ENCODE measurements at places on chromosomes 2 and 18.

DNA sequence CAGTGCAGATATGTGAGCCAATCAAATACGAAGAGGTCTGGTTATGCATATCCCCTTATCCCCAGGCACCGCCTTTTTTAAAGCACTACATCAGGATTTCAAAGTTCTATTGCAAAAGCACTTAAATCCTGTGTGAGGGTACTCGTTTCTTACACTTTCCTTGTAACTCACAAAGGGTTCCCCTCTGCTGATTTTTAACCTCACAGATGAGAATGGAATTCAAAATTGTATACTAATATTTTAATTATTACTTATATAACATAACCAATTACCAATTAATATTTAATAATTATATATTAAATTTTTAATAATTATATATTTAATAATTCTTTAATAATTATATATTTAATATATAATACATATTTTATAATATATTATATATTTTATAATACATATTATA, 126.2 kb upstream of the MAPRE2 start:
- no peak for DNase-seq

DNA sequence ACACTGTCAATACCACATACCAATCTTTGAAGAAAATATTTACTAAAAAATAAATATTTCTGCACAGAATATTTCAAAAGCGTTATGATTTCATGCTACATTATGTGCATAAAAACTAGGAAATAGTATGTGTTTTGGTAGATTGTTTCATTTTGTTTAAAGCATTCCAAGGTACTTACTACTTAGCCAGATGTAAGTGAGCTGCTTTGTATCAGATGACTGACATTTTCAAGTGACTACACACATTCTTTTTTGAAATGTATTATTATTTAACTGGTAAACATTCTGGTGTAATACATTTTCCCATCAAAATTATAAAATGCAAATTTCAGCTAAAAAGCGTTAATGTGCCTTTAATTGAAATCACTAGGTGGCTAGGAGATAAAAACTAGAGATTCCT, 21.5 kb downstream of the GCA start:
- DNase-seq = no peak

- DNase-seq = no peak
Observed at GRCh38 chr2:159137511-159138241, 148.8 kb downstream of the WDSUB1 start.

- DNase-seq = no peak
Observed at GRCh38 chr2:202604699-202605098, 30.1 kb upstream of the FAM117B start.

DNA sequence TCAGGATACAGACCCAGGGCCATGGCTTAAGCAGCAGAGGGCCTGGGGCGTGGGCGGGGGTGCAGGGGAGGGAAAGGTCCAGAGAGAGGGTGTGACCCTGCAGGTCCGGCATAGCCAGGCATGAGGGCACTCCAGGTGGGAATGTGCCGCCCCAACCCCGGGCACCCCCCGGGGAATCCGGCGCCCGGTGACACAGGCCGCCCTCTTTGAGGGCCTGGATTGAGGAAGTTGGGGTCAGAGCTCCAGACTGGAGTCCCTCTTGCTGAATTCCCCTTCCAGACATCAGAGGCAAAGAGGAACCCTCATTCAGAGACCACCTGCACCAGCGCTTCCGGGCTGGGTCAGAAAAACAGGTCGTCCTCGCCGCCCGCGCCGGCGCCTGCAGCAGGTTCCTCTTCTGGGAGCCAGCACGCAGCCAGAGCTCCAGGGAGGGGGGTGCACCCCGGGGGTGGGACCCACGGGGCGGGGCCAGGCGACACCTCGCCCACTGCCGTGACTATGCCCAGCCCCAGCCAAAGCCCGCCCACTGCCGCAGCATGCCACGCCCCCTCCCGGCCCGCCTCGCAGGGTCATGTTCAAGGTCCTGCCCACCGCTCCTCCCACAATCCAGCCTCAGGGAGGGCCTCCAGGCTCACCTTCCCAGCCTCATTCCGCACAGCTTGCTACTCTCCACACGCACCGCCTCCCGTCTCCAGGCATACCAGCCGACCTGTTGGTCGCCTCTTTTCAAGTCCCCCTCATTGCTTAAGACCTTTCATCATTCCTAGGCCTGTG, 98.3 kb upstream of the ID2 start:
- peak; percentile 59 for DNase-seq

DNA sequence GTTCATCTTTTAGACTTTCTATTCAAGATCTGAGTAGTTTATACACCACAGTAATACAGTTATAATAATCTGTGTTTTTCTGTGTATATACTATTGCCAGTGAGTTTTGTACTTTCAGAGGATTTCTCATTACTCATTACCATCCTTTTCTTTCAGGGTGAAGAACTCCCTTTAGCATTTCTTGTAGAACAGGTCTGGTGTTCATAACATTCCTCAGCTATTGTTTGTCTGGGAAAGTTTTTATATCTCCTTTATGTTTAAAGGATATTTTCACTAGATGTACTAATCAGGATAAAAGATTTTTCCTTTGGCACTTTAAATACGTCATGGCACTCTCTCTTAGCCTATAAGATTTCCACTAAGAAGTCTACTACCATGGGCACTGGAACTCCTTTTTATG, 705.5 kb downstream of the SLC4A3 start:
- no peak for DNase-seq

GRCh38 chr2:160609346-160609745, 115.7 kb upstream of the RBMS1 start:
- no peak for DNase-seq

GRCh38 chr2:55282110-55282917, 13.3 kb upstream of the MTIF2 start:
- peak; percentile 90 for DNase-seq

GRCh38 chr2:173436088-173436487, 81.4 kb downstream of the CDCA7 start:
- no peak for DNase-seq

DNA sequence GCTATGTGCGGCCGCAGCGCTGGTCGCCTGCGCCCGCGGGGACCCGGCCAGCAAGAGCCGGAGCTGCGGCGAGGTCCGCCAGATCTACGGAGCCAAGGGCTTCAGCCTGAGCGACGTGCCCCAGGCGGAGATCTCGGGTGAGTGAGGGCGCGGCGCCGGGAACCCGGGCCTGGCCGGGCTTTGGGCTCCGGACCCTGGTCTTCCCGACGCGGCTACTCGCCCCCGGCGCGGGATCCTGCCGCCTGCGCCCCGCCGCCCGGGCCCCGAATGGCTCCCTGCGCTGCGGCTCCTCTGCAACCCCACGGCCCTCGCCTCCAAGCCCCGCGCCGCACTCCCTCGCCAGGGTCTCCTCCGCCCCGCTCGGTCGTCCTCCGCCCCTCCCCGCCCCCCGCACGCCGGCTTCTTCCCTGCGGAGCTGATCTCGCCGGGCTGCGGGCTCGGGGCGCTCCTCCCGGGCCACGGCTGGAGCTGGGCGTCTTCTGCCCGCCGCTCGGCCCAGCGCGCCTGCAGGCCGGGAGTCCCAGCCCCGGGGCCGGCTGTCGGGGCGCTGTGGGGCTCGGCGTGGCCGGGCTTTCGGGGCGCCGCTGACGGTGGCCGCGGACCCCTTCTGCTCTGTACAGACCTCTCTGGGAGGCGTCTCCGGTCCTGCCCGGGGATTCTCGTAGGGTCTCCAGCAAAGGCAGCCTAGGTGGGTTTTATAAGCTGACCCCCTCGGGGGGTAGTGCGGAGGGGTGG, 652 bp downstream of the GPC1 start:
- no peak for DNase-seq

DNA sequence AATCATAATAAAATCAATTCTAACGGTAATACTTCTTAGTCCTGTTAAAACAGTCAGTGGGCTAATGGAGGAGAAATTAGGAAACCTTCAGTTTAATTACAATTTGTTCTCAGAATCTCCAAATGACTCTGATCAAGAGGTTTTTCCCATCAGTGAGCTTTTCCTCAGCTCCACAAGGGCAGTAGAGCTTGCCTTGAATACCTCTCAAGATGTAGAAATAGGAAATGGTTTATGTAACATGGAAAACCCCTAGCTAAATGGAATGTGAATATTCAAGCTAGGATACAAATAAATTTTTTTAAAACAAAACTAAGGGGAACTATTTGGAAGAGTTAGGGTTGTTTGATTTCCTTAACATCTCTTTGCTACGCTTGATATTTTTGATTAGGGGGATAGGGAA, 87.5 kb downstream of the PLEKHM3 start:
- DNase-seq = no peak

GRCh38 chr2:137964066-137964858, at the start of gene HNMT:
TSS of gene HNMT (plus strand) at chr2:137964473. CDS start at chr2:137964492, 19 bp downstream.
- no peak for DNase-seq

- DNase-seq = no peak
Observed at GRCh38 chr2:63544017-63544627, 44.2 kb downstream of the WDPCP start.

- no peak for DNase-seq
Observed at GRCh38 chr18:35043207-35043606, 2.0 kb downstream of the MAPRE2 start.

DNA sequence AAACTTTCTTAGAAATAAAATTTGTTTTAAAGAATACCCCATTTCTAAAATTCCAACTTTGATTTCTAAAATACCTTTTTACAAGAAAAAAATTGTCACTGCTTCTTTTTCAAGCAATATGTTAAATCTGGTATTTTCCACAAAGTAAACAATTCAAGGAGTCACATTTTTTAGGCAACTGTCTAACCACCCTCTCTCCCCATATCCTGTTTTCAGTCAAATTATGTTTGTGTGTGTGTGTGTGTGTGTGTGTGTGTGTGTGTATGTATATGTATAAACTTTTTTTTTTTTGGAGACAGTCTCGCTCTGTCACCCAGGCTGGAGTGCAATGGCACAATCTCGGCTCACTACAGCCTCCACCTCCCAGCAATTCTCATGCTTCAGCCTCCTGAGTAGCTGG, 59.3 kb downstream of the ADNP2 start:
- no peak for DNase-seq

DNA sequence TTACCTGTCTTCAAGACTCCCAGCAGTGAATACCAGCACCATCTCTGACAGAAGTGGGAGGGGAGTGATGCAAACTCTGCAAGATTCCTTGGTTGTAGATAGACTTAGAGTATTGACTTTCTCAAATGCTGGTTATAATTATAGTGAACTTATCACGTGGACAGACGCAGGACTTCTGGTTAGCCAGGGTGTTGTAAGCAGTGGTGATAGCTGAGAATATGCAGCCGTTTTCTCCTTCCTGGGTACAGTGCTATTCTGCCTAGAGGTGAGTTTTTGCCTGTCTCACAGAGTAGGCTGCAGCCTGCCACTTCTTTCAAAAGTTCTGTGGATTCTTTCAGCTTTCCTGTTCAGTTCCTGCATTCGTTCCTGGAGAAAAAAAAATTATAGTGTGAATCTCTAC, 733 bp upstream of the CXCR2 start:
- no peak for DNase-seq

DNA sequence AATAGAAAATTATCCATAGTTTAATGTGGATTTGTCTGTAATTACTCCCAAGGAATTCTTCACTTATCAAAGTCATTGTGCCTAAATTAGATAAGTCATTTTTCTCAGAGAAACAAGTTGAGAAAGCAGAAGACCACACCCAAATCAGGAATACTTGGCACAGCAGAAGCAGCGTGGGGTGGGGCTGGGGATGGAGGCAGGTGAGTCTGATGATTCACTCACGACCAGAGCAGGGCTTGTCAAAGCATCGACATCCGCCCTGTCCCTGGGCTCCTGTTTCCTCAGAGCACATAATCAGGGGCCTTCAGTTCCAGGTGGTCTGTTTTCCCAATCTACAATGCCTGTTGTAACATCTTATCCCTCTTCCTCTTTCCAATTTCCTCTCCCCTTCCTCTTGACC, 31.5 kb upstream of the COLEC12 start:
- DNase-seq = no peak

DNA sequence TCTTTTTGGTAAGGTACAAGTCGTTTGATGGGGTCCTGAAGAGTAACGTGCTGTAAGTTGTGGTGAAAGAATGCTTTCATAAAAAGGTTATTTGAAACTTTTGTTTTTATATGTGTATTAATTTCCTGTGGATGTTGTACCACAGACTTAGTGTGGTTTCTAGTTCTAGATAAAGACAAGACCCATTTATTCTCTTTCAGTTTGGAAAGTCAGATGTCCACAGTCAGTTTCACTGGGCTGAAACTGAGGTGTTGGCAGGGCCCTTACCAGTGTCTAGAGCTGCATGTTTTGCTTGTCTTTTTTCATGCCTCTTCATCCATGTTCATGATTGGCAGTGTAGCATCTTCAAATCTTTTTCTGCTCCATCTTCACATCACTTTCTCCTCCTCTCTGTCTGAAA, 22.1 kb upstream of the DOCK10 start:
- no peak for DNase-seq

DNA sequence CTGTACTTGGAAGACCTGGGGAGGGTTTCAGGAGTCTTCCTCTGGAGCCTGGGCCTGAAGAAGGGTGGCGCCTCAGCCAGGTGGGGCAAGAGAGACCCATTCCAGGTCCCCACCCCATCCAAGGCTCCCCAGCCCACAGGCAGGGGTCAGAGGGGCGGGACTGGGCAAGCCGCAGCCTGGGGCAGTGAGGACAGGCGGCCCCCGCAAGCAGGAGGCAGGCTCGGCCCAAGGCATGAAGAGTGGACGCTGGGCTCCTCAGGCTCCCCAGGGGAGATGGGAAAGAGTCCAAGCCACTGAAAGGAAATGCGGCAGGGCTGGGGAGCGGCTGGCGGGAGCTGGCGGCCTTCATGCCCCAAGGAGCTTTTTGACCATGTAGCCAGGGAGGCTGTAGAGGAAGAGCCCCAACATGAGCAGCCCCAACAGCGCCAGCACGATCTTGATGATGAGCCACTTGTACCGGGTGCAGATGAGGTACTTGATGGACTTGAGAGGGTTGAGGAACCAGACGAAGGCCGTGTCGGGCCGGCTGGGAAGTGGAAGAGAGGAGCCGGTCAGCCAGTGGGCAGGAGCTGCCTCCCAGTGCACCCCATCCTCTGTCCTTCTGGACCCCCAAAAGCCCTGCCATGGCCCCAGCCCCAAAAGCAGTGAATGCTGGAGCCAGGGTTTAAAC, 20.1 kb downstream of the OTOF start:
- no peak for DNase-seq

GRCh38 chr18:75544051-75544481, 116.6 kb upstream of the SMIM21 start:
- no peak for DNase-seq

- DNase-seq = no peak
Observed at GRCh38 chr18:54916507-54916906, 42.8 kb downstream of the CCDC68 start.

GRCh38 chr2:211877061-211877460, 661.5 kb downstream of the ERBB4 start:
- no peak for DNase-seq

DNA sequence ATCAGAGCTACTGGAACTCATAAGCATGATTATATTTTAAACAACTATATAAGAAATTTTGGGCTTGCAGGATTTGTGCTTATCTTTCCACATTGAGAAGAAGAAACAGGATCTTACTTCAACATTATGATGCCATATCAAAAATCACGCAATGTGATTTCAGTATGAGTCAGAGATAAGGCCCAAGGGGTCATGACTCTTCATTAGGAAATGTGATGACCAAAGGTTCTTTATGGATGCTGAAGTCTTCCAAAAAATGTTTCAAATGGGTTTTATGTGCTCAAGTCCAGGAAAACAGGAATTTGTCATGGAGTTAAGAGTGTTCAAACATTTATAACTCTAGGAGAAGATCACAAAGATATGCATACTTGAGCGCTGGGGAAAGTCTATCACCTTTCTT, 7.8 kb upstream of the SERPINB2 start:
- DNase-seq = no peak
